ENCODE measurements at places on chromosomes 1 and 21.

- no peak for DNase-seq
Measured at GRCh38 chr1:190494451-190494850, 16.8 kb upstream of the BRINP3 start.

DNA sequence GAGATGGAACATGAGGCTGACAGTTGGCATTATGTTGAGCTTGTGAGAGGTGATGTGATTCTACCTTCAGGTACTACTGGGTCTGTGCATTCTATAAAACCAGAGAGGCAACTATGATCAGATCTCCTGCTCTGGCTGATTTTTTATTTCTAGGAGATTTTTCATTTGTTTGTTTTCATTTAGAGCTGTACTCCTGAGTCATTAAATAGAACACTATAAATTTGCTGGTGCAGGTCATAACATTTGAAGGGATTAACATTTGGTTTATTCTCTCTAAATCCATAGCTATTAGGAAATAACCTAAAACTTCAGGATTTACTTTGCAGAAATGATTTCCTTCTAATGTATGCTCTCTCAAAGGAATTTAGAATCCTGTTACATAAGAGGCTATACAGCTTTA, 42.9 kb downstream of the MAGI3 start:
- no peak for DNase-seq

GRCh38 chr1:119594376-119594775, 53.7 kb downstream of the ZNF697 start:
- no peak for DNase-seq

DNA sequence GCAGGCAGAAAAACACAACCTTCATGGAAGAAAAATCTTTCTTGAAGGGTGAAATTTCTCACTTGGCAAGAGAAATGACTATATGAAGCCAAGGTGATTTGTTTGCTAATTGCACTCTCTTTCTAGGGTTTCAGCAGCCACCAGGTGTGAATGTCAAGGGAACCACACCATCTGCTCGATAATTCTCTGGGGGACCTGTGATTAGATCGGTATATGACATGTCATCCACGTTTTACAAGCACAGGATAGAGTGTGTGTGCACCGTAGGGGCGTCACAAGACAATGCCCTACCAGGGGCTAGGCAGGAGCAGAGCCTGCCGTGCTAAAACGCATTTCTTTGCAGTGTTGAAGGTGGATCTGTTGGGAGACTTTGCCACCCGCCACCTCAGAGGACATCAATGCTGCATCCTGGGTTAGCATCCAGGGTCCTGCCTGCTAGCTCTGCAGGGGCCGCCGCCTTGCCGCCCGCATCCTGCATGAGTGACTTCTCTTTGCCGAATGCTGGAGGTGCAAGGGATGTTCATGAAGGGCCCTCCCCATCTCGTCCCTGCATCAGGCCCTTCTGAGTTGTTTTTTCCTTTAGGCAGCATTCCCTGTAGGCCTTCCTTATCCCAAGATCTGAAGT, 37.8 kb upstream of the CCSAP start:
- no peak for DNase-seq

GRCh38 chr21:16280686-16281091, 550.9 kb downstream of the USP25 start:
- DNase-seq, result no peak

- no peak for DNase-seq
Measured at GRCh38 chr1:152899027-152899426, 9.3 kb upstream of the IVL start.

DNA sequence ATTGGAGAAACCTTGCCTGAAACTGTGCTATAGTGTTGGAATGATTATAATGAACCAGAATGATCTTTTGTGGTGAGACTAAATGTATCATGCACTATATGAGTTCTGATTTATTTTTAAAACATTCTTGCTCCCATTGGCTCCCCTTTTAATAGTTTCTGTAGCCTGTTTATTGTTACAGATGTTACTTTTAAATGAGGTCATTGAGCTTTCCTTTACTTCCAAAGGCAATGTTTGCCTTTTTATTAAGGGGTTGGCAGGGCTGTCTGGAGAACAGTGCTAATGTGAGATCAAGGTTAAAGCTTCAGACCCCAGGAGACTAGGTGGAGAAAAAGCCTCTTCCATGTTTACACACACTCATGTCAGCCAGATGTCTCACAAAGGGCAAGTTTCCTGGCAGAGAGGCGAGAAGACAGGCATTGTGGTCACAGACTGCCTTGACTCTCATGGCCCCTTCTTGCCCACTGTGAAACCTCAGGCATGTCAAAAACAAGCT, 120.6 kb upstream of the RAVER2 start:
- no peak for DNase-seq

DNA sequence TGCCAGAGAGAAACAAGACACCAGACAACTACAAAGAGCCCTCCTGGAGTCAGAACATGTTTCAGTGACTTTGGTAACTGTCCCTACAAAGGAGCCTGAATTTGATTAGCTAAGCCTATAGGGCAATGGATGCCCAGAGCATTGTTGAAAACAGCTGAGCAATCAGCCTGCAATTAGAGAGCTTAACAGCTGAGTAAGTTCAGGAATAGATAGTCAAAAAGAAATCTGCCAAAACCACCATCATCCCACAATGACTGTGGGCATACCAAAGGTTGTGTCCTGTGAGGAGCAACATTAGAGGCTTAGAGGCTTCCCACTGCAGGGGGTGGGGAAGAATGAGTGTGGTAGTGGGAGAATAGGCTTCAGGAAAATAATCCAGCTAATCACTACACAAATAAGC, 32.1 kb downstream of the SH3BP5L start:
- DNase-seq, result no peak

- no peak for DNase-seq
Measured at GRCh38 chr1:178940068-178940765, 69.3 kb upstream of the ANGPTL1 start.

- no peak for DNase-seq
Measured at GRCh38 chr1:62384276-62385005, 52.4 kb upstream of the USP1 start.

- DNase-seq, result no peak
Measured at GRCh38 chr1:248788327-248788726, 32.8 kb upstream of the LYPD8 start.

- DNase-seq, result no peak
Measured at GRCh38 chr21:33403128-33403785, at the start of gene IFNGR2. TSS of gene IFNGR2 (plus strand) at chr21:33403413. CDS start at chr21:33403544, 131 bp downstream.

DNA sequence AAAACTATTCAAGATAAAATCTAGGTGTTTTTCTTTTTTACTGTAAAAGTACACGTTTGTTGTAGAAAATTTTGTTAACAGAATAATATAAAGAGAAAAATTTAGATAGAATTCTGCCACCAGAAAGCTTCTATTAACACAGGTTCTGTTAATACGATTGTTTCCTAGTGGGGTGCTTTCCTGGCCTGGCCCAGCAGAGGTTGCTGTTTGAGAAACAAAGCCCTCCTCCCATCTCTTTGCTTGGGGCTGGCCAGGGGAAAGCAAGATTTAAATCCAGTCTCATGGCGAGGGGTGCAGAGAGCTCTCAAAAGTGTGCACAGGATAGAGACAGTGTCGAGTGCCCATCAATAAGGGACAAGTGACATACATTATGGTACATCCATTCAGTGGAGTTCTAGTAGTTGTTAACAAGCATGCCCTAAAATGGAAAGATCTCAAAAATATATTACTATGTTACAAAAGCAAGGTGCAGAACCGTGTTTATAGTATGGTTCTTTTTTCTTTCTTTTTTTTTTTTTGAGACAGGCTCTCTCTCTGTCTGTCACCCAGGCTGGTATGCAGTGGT, 14.6 kb upstream of the ACBD3 start:
- DNase-seq, result peak; percentile 11

DNA sequence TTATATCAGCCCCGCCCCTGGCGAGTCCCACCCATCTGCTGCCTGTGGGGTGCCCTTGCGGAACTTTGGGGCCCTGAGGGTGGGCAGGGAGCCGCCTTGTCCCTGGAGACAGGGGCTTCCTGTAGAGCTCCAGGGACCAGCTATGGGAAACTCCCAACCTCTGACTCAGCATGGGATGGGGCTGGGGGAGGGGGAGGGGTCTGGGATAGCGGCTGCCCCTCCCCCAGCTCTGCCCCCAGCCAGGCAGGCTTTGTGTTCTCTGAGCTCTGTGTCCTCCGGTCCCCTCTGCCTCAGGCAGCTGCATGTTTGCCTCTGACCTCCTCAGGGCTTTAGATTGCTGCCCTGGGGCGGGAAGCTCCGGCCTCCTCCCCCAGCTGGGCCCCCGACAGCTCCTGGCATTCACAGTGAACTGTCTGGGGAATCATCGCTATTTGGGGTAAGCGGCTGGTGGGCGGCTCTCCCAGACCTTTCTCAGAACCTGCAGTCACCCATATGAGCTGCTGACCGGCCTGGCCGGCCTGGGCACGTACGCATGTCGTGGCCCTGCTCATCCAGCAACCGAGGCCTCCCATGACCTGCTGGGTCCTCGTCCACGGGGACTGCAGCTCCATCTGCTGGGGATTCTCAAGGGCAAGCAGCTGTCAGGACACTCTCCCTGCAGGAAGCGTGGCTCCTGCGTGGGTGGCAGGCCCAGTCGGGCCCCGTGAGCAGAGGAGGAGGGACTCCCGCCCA, 17.1 kb downstream of the ARHGEF16 start:
- DNase-seq, result no peak

DNA sequence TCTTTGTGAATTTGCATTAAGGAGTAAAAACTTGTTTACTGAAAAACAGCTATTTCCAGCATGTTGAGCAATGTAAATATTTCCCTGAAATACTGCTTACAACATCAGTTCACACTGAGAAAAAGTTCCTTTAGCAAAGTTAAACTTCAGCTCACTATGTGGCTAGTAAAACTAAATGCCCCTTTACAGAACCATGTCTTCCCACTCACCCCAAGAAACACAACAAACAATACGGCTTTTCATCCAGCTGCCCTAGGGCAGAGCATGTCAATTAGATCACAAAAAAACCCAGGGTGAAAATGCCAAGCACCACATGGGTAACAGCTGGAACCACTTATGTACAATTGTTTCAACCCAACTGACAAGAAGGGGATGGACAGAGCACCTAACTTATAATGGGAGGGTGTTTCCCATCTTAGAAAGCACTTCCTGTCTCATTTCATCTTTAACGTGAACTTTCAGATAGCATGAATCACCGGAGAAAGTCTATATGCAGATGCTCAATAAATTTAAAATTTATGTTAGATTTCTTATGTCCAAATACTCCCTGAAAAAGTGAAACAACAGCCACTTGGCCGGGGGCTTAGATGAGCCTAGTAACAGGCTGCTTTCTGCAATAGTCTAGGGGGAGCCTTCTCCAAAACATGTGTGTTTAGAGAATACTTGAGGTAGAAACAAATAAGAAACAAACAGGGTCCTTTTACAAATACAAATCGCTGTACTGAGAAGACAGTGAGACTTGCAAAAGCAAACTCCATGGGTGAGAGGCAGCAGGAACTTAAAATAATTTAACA, 6.6 kb downstream of the NID1 start:
- no peak for DNase-seq

DNA sequence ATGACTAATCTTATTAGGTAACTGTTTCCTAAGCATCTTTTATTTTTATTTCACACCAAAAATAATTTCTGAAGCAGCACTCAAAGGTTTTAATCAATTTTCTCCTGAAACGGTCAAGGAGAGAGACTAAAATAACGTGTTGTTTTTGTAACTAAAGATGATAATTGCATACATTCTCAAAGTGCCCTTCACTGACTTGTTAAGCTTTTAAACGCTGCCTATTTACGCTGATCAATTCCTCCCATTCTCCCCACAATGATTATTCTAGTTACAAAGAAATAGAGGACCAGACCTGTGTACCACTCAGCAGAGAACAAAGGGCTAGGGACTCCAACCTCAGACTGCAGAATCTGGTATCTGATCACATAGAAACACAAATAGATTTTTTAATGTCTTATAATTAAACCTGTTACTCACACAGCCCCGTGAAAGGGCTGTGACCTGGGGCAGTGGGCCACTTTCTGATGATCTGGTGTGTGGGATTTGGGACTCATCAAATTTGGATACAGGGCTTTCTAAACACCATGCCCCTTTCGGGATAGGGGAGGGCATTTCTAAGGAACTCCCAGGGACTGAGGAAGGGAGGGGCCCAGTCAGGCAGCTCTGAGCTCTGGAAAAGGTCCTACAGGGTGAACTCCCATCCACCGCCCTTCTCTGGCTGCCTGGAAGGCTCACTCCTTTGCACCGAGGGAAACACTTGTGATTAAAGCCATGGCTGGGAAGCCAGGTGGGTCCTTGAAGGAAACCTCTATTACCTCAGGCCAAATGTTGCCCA, 65.2 kb downstream of the BCAR3 start:
- DNase-seq, result no peak

DNA sequence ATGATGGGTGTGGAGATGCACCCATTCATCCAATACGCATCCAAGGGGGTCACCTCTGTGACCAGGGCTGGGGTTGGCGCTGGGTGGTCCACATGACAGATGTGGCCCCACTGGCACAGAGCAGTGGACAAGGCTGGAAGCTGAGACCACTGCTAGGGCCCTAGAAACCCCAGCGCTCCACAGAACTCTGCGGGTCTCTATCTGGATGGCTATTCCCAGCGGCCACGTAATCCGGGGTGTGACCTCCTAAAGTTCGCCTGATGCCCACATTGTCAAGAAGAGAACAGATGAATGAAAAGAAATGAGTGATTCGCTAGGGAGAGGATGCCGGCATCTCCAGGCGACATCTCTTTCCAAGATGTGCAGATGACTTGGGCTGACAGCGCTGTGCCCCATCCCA, 55.2 kb downstream of the PRDM15 start:
- no peak for DNase-seq

- no peak for DNase-seq
Measured at GRCh38 chr1:211739671-211740411, 64.4 kb upstream of the NEK2 start.

Measured in HL-60 (cell line).